T-helper 1 cell (primary cell): ENCODE measurements at places on chromosomes 6 and 20.

- DNase-seq, result no peak
These were observed 532.1 kb downstream of the PRKN start for GRCh38 chr6:162195441-162195840.

DNA sequence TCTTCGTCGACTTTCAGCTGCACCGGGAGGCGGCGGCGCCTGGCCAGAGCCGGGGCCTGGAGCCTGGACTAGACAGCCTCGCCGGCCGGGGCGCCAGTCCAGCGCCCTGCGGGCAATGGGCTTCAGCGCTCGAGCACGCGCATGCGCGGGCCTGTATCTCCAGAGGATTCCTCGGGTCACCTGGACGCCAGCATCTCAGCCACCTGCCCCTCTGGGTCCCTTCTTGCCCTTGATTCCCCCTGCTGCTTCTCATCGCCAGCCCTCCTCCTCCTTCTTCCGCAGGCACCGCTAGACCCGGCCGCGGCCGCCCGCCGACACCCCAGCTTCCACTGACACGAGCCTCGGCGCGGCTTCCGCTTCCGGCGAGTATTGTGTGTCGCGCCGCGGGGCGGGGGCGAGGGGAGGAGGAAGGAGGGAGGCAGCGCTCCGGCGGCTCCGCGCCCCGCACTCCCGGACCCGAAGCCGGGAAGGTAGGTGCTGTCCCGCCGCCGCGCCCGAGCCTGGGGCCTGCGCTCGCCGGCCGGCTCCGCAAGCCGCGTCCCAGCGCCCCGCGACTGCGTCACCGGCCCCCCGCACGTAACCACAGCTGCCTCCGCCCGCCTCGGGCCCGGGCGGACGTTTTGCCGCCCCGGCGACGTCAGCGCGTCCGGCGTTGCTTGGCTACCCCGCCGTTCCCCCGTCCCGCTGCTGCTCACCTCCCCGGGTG lies at the start of gene TRIM39:
TRIM39 (plus strand) TSS at position 402 of the 706 bp plus-strand sequence. CDS start 2,391 bp downstream, outside the sequence.
- DNase-seq, result peak; percentile 78

GRCh38 chr20:17875981-17876385 lies 92.6 kb downstream of the SNX5 start:
- DNase-seq, result no peak

DNA sequence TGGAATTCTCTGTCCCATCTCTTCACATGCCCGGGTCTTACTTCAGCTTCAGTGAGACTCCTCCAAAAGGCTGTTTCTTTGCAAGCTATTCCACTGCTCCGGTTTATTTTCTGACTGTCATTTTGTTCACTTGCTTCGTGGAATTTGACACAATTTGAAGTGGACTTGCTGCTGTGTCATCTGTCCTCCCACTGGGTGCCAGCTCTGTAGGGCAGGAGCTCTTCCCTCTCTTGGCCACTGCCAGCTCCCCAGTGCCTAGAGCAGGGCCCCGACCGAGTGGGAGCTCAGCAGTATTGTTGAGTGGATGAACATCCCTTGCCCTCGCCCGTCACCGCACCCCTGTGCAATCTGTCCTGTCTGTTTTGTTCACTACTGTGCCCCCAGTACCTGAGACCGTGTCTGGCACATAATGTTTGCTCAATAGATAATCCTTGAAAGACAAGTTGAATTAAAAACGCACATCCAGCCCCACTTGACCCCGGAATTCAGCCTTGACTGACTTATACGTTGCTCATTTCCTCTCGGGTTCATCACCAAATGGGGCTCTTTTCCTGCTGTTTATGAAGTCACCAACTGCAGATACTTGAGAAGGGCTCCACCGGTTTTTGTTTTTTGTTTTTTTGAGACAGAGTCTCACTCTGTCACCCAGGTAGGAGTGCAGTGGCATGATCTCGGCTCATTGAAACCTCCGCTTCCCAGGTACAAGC lies 170.3 kb upstream of the KCNG1 start:
- no peak for DNase-seq

- DNase-seq, result no peak
These were observed 167.0 kb downstream of the LRFN2 start for GRCh38 chr6:40419946-40420728.

DNA sequence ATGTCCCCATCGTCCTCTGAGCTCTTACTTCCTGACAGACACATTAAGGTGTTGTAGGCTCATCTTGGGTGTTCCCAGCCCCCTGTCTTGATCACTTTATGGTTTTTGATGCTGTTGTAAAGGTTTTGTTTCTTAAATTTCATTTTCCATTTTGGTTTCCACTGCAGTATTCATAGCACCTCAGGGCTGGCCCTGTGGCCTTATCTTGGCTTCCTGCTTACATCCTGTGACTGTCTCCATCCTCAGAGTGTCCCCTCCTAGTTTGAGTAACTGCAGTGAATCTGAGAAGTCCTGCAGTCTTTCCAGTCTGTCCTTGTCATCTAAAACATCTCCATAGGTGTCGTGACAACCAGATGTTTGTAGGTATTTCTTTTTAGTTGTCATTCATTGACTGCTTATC lies 50.9 kb downstream of the JARID2 start:
- no peak for DNase-seq

- DNase-seq, result no peak
These were observed 86.2 kb downstream of the LAMP5 start for GRCh38 chr20:9600562-9600961.

DNA sequence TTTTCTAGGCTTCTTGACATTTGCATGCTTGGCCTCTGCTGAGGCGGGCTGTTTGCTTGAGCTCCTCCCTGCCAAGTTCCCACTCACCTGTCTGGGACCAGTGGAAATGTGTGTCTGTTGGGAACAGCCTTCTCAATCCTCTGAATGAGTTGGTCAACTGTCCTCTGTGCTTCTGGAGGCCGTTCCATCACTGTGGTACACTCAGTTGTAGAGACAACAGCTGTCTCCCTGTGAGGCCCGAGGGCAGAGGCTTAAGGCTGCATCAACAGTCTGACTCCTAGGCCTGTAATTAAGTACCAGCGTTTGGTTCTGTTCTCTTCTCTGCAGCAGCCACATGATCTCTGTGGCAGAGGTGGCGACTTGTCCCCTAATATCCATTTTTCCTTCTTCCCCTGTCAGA lies 110.9 kb downstream of the CDC5L start:
- DNase-seq, result no peak

DNA sequence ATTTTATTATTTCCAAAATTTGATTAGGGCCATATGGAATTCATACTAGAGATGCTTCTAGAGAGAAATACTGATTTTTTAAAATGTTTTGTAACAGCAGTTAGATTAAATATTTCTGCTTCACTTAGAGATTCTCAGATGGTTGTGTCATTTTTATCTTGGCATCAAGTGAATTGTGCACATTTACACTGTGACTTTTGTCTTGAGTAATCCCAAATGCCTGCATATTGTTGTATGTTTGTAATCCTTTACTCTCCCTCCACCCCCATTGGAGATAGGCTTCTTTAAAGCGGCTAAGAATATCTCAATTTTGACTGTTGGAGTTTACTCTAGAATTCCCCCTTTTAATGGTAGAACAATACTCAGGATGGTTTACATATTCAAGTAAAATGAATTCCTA lies 19.0 kb downstream of the STX16 start:
- DNase-seq, result no peak

DNA sequence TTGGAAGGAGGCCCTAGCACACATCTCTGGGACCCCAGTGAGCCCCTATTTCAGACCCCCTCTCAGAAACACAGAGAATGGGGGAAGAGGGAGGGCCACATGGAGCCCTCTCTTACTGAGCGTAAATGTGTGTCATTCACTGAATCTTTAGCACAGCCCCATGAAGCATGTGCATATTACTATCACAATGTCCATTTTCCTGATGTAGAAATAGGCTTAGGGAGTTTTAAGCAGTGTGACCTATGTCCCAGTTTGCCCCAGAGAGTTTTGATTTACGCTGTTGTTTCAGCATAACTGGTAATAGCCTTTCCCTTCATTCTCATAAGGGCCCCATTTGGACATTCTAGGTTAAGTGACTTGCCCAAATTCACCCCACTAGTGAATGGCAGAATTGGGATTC lies 25.0 kb upstream of the TCP11 start:
- DNase-seq, result no peak

DNA sequence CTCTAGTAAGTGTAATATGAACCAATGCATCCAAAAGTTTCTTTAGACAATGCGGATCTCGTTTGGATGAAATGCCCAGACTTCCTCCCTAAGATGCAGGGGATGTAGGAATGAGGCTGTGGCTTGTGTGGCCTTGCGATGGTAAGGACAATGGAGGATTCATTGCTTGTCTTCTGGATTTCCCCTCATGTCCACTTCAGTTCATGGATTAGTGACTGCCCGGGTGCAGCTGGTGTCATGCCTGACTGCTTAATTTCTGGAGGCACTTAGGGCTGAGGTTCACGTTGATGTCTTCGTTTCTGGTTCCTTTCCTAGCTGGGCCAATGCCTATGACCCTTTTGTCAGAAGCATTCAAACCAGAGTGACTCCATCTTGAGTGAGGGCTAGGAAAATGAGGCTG lies 93.8 kb downstream of the SCP2D1 start:
- DNase-seq, result no peak

- no peak for DNase-seq
These were observed 181.9 kb upstream of the CCN2 start for GRCh38 chr6:132132924-132133639.

- DNase-seq, result no peak
These were observed 26.3 kb upstream of the TRAF3IP2 start for GRCh38 chr6:111631903-111632460.

DNA sequence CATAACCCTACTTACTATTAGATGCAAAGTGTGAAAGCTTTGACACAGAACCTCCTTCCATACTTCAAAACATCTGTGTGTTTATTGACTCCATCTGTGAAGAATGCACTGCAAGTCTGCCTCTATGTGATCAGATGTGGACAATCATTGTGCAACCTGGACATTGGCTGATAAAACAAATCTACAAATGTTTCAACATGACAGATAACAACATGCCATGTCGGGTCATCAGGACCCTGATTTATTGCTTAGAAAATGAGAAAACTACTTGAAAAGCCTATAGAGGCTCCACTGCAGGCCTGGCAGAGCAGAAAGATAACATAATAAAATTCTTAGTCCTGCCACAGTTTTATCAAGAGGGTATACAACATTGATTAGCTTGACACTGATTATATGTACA lies 1286.4 kb downstream of the GRIK2 start:
- DNase-seq, result no peak

DNA sequence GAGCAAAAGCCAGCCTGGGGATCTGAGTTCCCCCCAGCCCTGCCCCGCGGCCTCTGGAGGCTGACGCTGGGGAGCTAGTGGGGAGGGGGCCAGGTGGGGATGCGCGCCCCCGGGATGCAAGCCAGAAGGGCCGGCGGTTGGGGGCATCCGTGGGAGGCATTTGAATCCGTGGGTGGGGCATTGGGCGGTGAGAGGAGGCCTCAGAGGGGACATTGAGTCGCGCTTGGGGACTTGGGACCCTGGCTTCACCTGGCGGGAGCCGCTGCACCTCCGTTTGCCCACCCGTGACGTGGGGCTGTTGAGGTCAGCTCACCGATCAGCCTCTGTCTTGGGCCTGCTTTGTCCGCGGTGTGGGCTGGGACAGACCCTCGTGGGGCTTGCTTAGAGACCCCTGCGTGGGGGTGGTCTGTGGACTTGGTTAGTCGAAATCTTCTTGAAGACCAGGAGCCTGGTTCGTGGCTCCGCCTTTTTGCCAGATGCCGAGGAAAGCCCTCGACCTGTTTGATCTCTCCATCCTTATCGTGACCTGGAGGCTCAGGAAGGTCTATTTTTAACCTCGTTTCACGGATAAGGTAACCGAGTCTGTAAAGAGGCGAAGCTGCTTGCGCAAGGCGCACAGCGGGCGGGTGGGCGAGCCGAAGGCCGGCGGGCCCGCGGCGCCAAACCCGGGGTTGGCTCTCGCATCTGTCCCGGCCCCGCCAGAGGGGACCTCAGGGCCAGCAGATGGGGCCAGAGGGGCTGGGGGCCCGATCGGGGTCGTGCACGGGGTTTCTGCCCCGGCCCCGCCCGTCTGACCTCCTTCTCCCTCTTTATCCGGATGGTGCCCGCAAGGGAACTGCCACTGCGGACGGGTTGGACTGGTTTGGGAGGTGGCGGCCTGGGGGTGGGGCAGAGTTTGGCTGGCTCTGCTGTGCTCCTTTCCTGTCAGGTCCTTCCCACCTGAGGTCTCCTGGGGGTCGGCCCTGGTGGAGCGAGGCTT lies 8.3 kb downstream of the FAM110A start:
- no peak for DNase-seq

DNA sequence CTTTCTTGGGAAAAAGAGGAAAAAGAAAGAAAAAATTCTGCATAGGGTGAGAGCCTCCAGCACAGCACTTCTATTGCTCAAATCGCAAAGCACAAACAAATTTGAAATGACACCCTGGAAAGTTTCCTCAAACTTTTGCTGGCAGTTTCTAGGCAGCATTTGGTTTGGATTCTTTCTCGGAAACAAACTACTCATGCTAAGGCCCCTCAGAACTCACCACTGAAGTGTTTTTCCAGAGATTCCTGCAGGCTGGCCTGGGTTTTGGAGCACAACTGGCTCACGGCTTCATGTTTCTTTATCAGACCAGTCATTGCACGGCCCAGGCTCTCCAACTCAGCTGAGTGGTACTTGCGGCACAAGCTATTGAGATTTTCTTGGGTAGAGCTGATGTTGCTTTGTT lies 237.8 kb downstream of the SYNE1 start:
- DNase-seq, result no peak

DNA sequence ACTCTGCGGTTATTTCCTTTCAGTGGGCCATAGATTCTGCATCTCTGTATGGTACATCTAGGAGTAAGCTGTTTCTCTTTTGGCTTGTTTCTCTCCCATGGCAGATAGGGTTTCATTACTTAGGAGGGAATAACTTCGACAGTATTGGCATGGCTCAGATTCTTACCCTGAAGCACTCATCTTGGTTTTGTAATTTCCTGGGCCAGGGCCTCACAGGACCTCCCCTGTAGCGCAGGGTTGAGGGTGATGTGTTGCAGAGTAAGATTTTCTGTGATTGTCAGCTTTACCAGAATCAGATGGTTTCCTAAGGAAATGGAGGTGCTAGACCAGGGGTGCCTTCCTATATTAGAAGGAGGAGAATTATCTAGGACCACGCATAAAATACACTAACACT lies 78.3 kb downstream of the STXBP5 start:
- no peak for DNase-seq

DNA sequence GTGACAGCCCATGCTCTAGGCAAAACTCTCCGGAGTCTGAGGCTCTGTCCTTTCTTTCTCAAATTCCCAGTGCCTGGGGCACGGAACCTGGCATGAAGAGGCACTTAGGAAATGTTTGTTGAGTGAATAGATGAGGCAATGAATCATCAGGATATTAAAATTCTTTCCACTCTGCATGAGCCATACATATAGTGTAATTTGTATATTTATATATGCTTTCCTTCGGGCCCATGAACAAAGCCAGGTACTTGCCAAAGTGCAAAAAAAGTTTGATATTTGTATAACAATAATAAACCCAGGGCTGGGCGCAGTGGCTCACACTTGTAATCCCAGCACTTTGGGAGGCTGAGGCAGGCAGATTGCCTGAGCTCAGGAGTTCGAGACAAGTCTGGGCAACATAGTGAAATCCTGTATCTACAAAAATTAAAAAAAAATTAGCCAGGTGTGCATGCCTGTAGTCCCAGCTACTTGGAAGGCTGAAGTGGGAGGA lies 212.3 kb upstream of the ZNF217 start:
- no peak for DNase-seq

DNA sequence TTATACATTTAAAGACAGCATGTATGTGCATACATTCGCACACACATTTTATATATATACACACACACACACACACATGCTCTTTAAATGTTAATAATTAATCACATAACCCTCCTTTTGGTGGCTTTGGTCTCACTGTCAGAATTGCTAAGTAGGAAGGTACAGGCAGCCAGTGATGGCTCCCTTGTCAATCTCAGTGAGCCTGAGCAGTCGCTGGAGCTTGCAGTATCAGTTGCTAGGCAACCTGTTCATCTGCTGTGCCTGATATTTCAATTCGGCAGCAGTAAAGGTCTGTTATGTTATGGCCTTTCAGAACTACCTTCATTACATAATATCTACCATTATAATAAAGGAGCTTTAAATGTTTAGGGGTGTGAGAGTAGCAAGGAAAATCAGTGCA lies 374.3 kb downstream of the LMBRD1 start:
- DNase-seq, result no peak
